Kidney epithelial cell (primary cell): ENCODE measurements at places on chromosomes 5 and 9. TPM values are rescaled to one million over a fixed set of nuclear protein-coding genes. Genes with fewer than 3 reads are reported as not detected.

Gene MARCOL
- not detected in 2 replicates for total RNA-seq

Gene SLCO4C1
- 1.1 and 1.5 TPM in 2 replicates for total RNA-seq

Gene OTP
- total RNA-seq, result not detected in 2 replicates

DNA sequence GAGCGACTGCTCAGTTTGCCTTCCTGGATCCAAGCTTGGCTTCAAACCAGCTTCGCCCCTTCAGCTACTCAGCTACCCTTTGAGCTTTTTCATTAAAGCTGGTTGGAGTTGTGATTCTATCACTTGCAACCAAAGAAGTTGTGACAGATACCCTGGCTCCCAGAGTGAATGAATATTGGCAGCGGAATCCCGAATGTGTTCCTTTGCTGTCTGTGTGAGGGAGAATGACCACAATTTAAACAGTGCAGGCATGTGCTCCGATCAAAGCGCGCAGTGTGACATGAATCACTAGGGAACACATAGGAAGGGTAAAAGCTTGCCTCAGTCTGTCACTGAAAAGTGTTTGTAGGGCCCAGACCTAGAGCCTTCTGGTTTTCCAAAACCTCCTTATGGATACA is 6.6 kb upstream of the AFAP1L1 start:
- DNase-seq, result no peak

Gene PPP2R2B
- 0.62 and 1.2 TPM in 2 replicates for total RNA-seq

- DNase-seq, result no peak
Observed at GRCh38 chr9:93644397-93645088, 68.2 kb downstream of the PHF2 start.
